ENCODE measurements at places on chromosomes 2 and 18.

GRCh38 chr2:64649013-64649484 lies 4.7 kb downstream of the SERTAD2 start:
- DNase-seq: no peak

- no peak for DNase-seq
Observed at GRCh38 chr2:185279999-185280398, 458.6 kb upstream of the FSIP2 start.

- no peak for DNase-seq
Observed at GRCh38 chr2:240469239-240469636, 33.8 kb downstream of the GPC1 start.

DNA sequence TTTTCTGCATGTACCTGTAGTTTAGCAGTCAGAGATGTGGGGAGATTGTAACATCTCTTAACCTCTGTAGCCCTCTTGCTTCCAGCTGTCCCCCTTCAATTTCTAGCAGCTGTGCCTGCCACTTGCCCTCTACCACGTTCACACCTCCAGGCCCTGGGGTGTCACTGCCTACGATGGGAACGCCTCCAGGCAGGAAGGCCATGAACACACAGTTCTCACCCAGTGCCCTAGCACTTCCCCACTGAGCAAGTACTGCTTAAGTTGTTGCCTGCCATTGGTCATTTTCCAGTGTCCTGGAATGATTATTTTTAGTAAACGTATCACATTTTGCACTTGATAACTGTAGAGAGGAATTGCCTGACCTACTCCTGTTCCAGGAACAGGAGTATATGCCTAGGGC lies 77.1 kb upstream of the B3GNT7 start:
- no peak for DNase-seq

DNA sequence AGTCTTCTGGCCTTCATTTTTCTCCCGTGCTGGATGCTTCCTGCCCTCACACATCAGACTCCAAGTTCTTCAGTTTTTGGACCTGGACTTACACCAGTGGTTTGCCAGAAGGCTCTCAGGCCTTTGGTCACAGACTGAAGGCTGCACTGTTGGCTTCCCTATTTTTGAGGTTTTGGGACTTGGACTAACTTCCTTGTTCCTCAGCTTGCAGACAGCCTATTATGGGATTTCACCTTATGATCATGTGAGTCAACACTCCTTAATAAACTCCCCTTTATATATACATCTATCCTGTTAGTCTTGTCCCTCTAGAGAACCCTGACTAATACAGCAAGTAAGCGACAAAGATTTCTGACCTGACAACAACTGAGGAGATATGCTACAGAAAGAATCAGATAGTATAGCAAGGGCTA lies 7.2 kb downstream of the CDC42EP3 start:
- DNase-seq: no peak

Data from NCI-H187 (cell line).